ENCODE measurements at places on chromosomes 13 and 19.
A peak's percentile ranks its signal among the peaks of the same experiment; 100 is the strongest.

DNA sequence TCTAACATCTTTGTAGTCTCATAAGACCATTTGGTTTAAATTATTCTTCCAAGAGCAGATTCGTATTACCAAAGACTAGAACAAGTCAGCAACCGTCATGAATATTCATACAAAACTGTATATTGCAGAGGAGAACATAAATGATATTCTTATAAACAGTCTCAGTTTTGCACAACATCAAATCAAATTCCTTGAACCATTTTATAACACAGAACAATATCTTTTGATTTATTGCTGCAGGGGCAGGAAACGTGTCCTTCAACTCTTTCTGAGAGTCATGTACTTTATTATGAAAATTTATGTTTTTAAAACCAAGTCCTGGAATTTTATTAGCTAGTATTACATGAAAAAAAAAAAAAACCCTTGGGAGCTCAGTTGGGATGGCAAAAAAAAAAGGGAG is 26.2 kb downstream of the SIGLECL1 start:
- H3K4me3 ChIP-seq = no peak overlapping the region
- H3K4me1 ChIP-seq = no peaks in the 10 kb centered on the region
- no peak overlapping the region for H3K27ac ChIP-seq
- H3K36me3 ChIP-seq = no peaks in the 10 kb centered on the region
- H3K27me3 ChIP-seq = no peaks in the 10 kb centered on the region

DNA sequence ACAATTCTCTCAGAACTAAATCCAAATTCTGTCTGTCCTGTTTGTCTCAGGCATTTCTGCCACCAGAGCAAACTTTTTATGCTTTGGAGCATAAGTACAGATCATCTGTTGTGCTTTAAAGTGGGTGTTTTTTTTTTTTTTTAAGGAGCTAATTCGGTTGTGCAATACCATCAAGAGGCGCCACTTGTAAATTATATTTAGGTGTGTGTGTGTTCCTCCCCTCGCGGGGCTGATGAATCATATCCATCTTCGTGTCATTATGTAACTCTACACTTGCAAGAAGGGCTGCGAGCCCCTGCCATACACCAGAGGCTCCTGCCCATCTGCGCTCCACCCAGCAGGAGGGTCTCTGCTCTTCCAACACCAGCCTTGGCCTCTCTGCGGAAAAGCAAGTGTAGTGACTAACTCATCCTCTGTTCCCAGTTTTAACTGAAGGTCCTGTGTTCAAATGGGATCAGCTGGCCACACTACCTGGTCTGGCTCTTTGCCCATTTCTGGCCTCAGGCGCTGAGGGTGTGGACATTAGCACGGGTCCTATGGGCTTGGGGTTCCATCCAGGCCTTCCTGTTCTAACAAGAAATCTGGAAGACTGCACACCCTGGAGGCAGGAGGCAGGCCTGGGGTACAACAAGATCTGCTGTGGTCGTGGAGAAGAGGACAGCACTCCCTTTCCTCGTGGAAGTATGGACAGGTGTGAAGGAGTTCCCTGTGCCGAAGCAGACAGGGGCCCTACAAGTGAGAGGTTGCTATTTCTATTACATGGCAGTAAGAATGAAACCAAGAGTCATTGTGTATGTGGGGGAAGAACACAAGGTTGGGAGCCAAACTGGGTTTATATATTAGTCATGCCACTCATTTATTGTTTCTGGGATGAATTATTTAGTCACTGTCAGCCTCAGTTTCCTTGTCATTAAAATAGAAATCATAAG is 96.1 kb upstream of the MBNL2 start:
- no peaks in the 10 kb centered on the region for H3K36me3 ChIP-seq
- H3K4me1 ChIP-seq = peaks cover 41% of the 10 kb centered on the region
- no peaks in the 10 kb centered on the region for H3K27me3 ChIP-seq
- H3K4me3 ChIP-seq = no peak overlapping the region
- DNase-seq = peak; percentile 64

- DNase-seq = peak; percentile 83
- H3K27me3 ChIP-seq = no peaks in the 10 kb centered on the region
- H3K4me3 ChIP-seq = peak overlapping the region; percentile 2
- peak overlapping the region; percentile 61 for H3K27ac ChIP-seq
- no peaks in the 10 kb centered on the region for H3K36me3 ChIP-seq
- H3K4me1 ChIP-seq = peaks cover 26% of the 10 kb centered on the region
These were observed 208.0 kb downstream of the SPRY2 start for GRCh38 chr13:80132741-80133601.

DNA sequence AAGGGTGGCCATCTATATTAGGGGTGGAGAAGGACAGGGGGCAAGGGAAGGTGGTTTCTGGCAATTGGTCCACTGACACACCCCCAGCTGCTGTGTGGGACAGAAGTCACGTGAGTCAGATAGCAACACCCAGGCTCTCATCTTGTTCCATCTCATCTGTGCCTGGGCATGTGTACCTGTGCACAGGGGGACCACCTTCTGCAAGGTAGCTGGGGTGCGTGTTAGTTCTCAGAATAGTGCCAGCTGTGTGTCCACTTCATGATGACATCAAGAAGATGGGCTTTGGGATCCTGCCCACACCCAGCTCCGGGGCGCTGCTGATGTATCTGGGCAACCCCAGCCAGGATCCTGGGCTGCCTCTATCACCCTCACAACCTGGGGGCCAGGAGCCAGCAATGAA is 38.6 kb downstream of the COL4A2 start:
- H3K4me1 ChIP-seq = peaks cover 9% of the 10 kb centered on the region
- DNase-seq = no peak
- no peaks in the 10 kb centered on the region for H3K36me3 ChIP-seq
- H3K27me3 ChIP-seq = no peaks in the 10 kb centered on the region
- no peak overlapping the region for H3K27ac ChIP-seq

- H3K27ac ChIP-seq = no peak overlapping the region
- H3K4me1 ChIP-seq = no peaks in the 10 kb centered on the region
- no peaks in the 10 kb centered on the region for H3K27me3 ChIP-seq
These were observed 764.1 kb upstream of the SLITRK6 start for GRCh38 chr13:86563308-86563707.

DNA sequence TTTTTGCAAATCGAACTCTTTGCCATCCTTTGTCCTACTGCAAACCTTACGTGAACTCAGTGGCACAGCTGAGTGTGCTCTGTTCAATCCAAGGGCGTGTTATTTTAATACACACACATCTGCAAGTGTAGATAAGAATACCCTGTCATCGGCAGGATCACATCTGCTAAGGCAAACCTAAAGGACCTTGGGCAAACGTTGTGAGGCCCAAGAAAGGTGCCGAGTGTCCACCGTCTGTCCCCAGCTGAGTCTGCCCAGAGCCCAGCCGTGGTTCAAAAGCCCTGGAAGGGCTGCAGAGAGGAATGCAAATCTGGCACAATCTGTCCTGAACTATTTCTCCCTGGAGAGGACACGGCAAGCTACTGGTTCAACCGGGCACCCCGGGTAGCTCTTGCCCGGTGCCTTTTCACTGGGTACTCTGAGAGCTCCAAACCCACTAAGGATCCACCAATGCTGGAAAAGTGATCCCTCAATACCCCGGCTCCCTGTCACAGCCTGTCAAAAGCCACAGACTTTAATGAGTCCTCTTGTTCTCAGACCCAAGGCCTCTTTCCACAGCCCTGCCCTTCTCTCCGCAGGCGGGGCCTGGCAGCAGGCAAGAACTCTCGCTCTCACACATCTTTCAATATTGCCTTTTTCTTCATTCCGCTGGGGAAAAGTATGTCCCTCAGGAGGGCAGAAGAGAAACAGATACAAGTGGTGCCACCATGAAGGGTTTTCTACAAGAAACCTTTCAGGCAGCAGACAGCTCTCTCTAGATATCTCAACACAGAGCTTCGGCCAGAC is 17.0 kb downstream of the SLC7A1 start:
- no peaks in the 10 kb centered on the region for H3K4me1 ChIP-seq
- no peak for DNase-seq
- no peak overlapping the region for H3K27ac ChIP-seq
- H3K36me3 ChIP-seq = no peaks in the 10 kb centered on the region
- no peaks in the 10 kb centered on the region for H3K27me3 ChIP-seq

DNA sequence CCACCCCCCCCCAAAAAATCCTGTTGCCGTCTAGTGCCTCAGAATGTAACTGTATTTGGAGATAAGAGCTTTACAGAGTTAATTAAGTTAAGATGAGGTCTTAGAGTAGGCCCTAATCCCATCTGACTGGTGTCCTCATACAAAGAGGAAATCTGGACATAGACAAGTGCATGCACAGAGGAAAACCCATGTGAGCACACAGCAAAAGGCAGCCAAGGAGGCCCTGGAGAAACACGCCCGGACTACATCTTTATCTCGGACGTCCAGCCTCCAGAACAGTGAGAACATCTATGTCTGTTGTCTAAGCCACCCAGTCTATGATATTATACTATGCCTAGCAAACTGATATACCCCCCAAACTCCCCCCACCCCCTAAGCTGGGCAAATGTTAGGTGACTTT is 193.8 kb downstream of the KATNAL1 start:
- no peak overlapping the region for H3K4me3 ChIP-seq
- peak overlapping the region; percentile 95 for H3K27ac ChIP-seq
- no peaks in the 10 kb centered on the region for H3K27me3 ChIP-seq
- peaks cover 30% of the 10 kb centered on the region for H3K4me1 ChIP-seq
- no peaks in the 10 kb centered on the region for H3K36me3 ChIP-seq
- DNase-seq = no peak

DNA sequence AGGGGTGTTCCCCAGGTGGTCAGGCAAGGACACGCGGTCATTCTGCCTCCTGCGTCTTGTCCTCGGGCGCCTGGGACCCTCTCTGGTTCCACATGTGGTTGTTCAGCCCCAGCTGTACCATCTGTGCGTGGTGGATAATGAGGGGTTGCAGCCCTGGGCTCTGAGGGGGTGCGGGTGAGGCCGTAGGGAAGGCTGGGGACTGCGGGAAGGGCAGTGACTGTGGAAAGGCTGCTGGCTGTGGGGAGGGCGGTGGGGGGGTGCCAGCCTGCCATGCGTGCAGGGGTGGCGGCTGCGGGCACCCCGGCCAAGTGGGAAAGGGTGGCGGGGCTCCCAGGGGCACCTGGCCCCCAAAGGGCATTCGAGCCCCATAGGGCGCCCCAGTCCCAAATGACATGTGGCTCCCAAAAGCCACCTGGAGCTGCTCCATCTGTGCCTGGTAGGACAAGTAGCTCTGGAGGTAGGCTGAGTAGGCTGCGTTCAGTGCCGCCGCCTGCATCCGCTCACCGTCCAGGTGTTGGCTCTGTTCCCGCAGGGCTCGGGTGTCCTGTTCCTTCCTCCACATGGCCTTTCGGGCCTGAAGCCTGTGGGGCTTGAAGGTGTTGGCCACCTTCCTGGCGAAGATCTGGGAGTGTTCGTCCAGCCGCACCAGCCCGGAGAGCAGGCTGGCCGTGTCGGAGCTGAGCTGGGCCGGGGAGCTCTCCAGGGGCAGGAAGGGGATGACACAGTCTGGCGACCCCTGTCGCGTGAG is 15.1 kb downstream of the TICAM1 start:
- no peak for DNase-seq
- no peaks in the 10 kb centered on the region for H3K27me3 ChIP-seq
- no peak overlapping the region for H3K27ac ChIP-seq
- no peaks in the 10 kb centered on the region for H3K4me1 ChIP-seq
- H3K36me3 ChIP-seq = no peaks in the 10 kb centered on the region
- no peak overlapping the region for H3K4me3 ChIP-seq

- peak overlapping the region; percentile 54 for H3K27ac ChIP-seq
- H3K4me3 ChIP-seq = no peak overlapping the region
- no peaks in the 10 kb centered on the region for H3K27me3 ChIP-seq
- H3K36me3 ChIP-seq = no peaks in the 10 kb centered on the region
These were observed 17.4 kb downstream of the RUBCNL start for GRCh38 chr13:46369506-46370277.

- H3K4me1 ChIP-seq = peaks cover 39% of the 10 kb centered on the region
- no peaks in the 10 kb centered on the region for H3K27me3 ChIP-seq
- peak overlapping the region; percentile 99 for H3K27ac ChIP-seq
- DNase-seq = peak; percentile 27
These were observed 2.5 kb downstream of the ITM2B start for GRCh38 chr13:48235341-48236135.

Data from hepatocyte (in vitro differentiated cells).